Activated CD4-positive, alpha-beta T cell treated with anti-CD3 and anti-CD28 coated beads, Interleukin-2, amount 10 ng/mL, durations not matched to agents 7 days and 5 days (primary cell): ENCODE measurements at places on chromosomes 1 and 21.

- DNase-seq, result no peak
Observed at GRCh38 chr1:42955311-42956063, 3.2 kb downstream of the SLC2A1 start.

GRCh38 chr21:28464095-28464494 is 528.6 kb downstream of the LTN1 start:
- DNase-seq, result no peak

DNA sequence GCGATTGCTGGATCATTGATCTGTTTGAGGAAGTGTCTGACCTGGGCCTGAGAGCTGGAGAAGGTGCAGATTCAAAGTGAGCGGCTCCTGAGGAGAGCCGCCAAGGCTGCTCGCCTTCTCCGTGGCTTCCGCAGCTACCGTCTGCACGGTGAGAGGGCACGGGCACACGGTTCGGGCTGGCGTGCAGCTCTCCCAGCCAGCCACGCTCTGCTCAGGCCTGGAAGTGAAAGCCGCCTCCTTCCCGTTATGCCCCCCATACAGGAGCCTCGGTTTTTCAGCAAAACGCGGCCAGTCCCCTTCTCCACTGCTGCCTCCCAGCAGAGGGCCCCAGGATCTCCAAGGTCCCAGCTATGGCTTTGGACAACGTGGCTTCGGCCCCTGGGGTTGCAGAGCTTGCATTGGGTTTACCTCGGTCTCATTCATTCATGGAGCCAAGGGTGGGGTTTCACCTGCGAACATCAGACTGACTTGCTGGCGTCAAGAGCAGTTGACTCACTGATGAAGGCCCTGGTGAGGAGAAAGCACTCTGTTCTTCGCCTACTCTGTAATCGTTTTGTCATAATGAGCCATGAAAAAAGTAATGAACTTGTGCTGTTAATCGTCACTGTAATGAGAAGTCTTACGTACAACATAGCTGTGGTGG is 24.4 kb upstream of the PDXK start:
- DNase-seq, result no peak

DNA sequence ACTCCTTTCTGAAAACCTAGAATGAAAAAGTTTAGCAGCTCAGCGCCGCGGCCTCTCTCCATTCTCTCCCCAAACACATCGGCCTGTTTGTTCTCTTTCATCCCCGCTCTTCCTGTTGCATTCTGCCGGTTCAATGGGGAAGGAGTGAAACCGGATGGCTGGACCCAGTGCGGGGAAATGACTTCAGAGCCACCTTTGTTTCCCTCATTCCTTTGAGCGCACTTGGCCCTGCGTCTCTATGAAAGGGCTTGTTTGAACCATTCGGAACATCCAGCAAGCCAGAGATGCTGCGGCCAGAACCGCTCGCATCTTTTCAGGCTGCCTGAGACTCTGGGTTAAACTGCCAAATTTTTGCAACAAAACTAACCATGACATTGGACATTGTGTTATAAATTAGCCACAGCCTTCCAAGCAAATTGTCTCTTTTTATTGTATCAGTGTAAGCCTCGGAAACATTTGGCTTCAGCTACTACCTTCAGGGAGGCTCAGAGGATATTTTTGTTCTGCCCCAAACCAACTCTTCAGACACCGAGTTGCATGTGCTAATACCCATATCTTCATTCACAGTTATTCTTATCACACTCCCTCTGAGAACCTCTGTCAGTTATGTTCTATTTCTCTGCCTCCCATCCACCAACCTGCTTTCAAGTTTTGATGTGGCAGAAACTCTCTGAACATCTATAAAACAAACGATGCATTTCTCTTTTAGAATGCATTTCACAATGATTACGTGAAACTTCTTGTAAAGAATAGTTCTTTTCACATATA is 5.1 kb upstream of the OLIG1 start:
- DNase-seq, result no peak

- DNase-seq, result no peak
Observed at GRCh38 chr21:45510466-45510955, 31.7 kb downstream of the SLC19A1 start.

DNA sequence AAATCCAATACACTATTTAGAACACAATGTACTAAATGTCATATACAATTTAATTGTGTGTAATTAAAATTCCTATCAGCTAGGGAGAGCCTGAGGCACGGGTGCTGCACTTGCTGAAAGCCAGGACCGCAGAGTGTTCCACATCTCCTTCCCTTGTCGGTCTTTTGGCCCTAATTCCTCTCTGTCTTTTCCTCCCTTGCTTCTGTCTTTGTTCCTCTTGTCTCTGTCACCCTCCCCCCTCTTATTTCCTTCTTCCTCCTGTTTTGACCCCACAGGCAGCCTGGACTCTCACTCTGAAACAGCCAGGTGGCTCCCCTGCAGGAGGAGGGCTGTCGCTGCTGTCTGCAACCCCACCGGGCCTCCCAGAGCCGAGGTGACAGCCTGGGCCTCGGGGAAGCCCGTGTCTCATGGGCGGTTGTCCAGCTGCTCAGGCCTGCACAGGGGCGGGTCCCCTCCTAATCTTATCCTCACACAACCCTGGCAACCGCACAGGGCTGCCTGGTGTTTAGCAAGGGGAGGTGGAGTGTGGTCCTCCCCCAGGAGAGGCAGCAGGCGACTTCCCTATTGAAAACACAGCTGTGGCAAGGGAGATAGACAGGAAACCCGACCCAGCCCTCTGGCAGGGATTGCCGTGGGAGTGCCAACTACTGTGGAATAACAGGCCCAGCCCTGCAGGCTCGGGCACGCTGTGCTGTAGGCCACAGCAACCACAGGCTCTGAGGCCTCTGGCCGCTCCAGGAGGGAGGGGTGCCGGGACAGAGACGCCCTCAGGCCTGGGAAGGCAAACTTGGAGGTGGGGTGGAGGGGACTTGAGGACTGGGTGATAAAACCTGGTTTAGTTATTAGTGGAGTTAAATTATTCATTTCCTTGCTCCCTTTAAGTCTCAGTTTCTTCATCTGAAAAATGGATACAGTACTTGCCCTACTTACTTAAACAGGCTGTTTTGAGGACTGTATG is 68.8 kb upstream of the WDR26 start:
- no peak for DNase-seq

- DNase-seq, result no peak
Observed at GRCh38 chr1:95370691-95371562, 136.9 kb downstream of the RWDD3 start.

DNA sequence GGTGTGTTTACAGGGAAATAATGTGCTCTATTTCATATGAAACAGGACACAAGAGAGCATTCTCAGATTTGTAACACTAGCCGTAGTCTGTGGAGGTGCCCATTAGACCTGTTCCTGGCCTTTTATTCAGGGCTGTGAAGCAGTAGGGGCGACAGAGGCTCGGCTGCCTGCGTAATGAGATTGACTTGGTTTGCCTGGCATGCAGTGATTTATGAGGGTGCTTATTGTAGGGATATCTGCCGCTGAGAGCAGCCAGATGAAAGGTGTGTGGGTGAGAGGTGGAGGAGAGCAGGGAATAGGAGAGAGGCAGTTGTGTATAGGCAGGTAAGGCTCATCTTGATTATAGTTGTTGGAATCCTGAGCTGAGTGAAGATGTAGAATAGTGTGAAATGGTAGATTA is 51.3 kb downstream of the DNAJC6 start:
- DNase-seq, result no peak

DNA sequence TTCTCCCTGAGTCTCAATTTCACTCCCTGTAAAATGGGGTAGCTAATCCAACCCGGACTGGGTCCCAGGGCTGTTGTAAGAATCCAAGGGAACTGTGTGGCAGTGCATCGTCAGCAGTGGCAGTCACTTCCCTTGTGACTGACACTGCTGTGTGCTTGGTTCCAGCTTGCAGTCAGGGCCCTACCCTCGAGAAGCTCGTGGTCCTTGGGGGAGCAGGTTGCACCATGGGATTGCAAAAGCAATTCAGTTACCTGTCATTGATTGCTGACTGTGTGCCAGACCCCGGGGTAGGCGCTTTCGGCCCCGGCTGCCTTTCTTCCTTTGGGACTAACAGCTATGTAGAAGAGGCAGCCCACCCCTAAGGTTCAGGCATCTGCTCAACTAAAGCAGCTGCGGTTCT is 2.9 kb downstream of the PTPRF start:
- DNase-seq, result no peak

GRCh38 chr1:89288051-89288340 is 15.3 kb upstream of the GBP5 start:
- no peak for DNase-seq

- no peak for DNase-seq
Observed at GRCh38 chr1:201269281-201269680, 14.0 kb upstream of the PKP1 start.

- DNase-seq, result no peak
Observed at GRCh38 chr1:233081735-233082134, 131.3 kb downstream of the NTPCR start.

DNA sequence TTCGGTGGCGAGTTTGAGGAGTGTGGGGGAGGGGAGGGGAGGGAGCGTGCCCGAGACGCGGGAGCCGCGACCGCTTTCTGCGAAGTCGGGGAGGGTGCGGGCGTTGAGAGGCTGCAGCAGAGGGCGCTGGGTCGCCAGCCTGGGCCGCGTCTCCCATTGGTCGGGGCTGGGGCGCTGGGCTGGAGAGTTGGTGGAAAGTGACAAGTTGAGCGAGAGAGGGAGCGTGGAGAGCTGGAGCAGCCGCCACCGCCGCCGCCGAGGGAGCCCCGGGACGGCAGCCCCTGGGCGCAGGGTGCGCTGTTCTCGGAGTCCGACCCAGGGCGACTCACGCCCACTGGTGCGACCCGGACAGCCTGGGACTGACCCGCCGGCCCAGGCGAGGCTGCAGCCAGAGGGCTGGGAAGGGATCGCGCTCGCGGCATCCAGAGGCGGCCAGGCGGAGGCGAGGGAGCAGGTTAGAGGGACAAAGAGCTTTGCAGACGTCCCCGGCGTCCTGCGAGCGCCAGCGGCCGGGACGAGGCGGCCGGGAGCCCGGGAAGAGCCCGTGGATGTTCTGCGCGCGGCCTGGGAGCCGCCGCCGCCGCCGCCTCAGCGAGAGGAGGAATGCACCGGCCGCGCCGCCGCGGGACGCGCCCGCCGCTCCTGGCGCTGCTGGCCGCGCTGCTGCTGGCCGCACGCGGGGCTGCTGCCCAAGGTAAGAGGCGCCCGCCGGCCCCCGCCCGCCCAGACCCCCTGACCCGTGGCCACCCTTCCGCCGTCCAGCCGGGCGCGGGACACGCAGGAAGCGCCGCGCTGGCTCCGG is at the start of gene ROR1:
Gene ROR1 (plus strand): TSS at position 203 of the 802 bp plus-strand sequence.
- peak; percentile 66 for DNase-seq

- no peak for DNase-seq
Observed at GRCh38 chr1:174075245-174075692, 53.1 kb upstream of the RC3H1 start.

DNA sequence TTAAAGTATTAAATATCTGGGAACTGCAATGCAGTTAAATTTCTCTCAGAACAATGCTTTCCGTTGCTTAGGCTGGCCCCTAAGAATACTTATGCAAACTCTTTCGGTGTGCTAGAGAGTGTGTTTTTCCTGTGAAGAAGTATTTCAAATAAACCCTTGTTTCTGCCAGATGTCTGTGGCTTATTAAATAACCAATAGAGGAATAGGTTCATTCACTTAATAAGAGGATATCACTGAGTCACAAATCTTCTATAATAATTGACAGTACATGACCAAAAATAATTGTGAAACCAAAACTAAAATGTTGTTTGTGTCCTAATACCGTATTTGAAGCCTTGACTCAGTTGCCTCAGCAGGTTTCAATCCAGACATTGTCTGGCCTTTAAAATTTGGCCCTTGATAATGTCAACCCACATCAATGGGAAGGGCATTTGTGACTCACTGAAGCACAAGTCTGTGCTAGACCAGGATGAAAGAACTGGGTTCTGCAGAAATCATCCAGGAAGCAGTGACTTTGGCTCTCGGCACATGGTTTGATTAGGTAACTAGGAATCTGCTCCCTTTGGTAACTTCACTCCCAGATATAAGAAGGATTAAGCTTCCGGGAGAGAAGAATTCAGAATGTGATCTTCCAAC is 104.2 kb upstream of the BARHL2 start:
- no peak for DNase-seq

- no peak for DNase-seq
Observed at GRCh38 chr1:31768939-31769704, 5.0 kb upstream of the ADGRB2 start.

DNA sequence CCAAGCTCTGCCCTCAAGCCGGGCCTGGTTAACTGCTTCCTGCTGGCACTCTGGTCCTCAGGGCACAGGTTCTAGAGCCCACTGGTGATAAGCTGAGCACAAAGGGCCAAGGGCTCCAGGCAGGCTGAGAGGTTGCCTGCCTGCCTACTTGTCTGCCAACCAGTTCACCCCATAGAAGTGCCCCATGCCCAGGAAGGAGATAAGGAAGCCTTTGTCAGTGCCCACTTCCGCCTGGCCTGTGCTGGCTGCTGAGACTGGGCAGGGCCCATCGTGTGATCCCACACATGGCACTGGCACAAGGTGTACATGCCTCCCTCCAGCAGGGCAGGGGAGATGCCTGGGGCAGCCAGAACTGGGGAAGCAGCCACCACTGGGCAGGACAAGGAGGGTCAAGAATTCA is 24.1 kb downstream of the SLC9A1 start:
- DNase-seq, result no peak

- no peak for DNase-seq
Observed at GRCh38 chr1:238895911-238896310, 490.5 kb upstream of the CHRM3 start.

DNA sequence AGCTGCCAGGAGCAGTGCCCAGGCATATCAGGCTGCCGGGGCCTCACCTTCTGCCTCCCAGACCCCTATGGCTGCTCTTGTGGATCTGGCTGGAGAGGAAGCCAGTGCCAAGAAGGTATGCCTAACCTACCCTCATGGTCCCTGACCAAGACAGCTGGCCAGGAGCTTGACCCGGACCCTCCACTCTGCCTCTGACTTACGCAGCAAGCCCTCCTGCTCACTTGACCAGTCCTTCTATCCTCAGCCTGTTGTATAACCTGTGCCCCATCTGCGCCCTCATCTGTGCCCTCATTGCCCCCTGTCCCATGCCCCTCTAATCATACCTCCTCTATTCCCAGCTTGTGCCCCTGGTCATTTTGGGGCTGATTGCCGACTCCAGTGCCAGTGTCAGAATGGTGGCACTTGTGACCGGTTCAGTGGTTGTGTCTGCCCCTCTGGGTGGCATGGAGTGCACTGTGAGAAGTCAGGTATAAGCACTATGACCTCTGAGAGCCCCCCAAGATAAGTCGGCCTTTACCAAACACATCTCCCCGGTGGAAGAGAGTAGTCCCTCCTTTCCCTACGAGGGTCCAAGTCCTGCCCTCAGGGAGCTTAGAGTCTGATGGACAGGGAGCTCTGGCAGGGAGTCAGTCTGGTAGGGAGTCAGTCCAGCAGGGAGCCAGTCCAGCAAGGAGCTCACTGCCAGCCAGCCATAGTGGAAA is 6.8 kb downstream of the TIE1 start:
- DNase-seq, result no peak
